GM13976 (cell line): ENCODE measurements at places on chromosomes 1 and 21.
A peak's percentile ranks its signal among the peaks of the same experiment; 100 is the strongest.

- peak; percentile 49 for DNase-seq
These were observed 3.0 kb downstream of the USP1 start for GRCh38 chr1:62439652-62440371.

DNA sequence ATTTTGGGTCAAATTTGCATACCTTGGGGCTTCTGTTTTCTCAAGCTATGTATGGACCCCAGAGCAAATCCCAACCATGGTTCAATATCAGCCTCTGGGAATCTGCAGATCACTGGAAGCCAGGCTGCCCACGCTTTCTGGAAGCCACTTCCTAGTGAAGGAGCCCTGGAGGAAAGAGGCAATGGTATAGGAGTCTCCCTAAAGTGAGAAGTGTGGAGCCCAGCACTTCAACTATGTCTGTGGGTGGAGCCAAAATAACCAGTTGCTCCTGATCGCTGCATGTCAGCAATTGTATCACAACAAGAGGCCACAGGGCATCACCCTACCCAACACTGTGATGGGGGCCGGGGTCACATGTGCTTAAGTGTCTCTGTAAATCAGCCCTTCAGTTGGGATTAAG, 26.9 kb downstream of the ETS2 start:
- DNase-seq, result no peak

DNA sequence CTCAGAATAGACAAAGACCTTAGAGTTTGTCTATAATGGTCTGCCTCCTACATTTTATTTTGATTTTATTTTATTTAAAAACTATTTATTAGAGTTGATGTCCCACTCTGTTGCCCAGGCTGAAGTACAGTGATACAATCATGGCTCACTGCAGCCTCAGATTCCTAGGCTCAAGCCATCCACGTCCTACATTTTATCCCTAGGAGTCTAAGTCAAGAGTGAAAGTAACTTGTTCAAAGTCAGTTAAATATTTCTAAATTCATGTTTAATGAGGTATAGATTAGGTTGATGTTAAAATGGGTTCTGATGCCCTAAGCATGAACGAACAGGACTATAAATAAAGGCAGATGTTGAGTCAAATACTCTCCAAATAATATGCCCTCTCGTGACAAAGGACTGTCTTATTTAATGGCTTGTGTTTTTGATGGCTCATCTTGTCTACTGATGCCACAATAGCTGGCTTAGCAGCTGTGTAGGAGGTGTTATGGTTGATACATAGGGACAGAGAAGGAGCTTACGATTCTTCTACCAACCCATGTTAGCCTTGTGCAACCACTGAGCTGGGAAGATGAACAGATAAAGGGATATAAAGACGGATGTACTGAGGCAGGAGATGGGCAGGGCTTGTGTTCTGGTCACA, 66.0 kb upstream of the CR1L start:
- no peak for DNase-seq

DNA sequence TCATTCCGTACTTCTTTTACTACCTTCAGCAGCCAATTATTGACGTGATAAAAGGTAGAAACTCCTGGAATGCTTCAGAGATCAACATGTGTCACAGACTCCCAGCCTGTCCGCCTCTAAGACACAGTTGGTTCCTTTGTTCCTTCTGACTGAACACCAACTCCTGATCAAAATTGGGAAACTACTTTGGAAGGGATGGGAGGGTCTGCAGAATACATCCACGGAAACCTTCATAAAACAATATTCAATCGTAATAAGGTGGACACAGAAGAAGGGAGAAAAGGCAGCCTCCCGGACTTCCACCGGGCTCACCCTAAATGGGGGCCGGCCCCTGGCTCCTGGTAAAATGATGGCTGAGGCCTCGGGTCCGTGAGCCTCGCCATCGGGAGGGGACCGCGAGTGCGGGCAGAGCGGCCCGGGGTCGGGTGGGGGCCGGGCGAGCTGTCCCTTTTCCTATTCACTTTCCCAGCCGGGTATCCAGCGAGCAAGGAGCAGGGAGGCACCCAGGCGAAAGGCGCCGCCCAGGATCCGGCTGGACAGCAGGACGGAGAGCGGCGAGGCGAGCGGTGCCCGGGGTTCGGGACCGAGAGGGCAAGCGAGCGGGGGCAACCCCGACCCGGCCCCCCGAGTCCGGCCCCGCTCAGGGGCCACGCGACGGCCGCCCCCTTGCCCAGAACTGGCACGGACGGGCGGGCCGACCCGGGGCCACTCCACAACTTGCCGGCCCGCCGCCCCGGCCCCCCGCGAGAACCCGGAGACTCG, 805 bp downstream of the NRIP1 start:
- DNase-seq, result peak; percentile 30

DNA sequence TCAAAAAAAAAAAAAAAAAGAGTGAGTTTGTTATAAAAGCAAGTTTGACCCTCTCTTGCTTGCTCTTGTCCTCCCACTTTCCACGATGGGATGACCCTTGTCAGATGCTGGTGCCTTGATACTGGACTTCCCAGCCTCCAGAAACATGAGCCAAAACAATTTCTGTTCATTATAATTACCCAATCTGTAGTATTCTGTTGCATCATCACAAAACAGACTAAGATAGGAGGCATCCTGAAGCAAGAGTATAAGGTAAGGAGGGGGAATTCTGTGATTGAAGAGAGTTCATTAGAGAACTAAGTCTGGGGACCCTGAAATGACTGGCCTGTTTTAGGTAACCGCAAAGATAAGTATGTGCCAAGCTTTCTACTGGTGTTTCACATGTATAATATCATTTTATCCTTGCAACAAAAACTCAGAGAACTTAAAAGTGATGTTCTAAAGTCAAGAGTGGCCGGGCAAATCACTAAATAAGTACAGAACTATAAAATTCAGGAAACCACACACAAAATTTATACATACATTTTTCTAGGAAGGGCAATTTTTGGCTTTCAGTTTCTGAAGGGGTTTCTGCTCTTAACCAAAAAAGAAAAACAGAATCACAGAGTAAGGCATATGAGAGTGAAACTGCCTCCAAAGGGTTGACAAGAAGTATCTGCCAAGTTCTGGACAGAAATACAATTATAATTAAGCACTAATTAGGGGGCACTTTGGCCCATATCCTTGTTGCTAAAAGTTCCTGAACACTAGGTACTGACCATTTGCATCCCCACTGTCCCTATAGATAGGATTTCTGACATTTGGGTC, 14.0 kb downstream of the DNALI1 start:
- no peak for DNase-seq

GRCh38 chr21:33854604-33855003, 61.0 kb downstream of the ATP5PO start:
- DNase-seq, result no peak

DNA sequence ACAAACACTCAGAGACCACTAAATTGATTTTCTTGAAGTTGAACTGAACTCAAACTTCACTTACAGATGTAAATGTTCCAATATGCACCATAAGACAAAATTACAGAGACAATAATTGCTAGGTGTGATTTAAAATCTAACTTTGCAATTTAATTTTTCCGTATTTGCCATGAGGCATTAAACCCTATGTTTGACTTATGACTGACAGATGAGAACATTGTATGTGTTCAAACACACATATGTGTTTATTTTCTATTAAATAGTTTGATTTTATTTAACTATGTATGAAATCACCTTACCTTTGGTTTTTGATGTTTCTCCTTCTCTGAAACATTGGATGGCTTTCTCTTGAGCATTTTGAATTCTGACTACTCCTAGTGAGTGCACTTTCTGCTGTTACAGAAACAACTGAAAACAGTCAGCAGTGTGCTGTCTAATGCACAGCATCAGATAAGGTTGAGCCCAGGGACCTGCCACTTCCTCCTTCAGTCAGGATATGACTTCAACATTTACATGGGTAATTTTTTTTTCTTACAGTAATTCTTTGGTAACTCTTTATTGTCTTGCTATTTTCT, at the start of gene SAMSN1:
TSS of gene SAMSN1 (minus strand) at position 410 of the 575 bp plus-strand sequence. CDS start at position 356, 54 bp downstream.
- no peak for DNase-seq

GRCh38 chr1:6260433-6260934, 414 bp downstream of the GPR153 start:
- peak; percentile 75 for DNase-seq

- DNase-seq, result no peak
These were observed at the start of gene PLEKHG5 for GRCh38 chr1:6491480-6491962. PLEKHG5 (minus strand) TSS chr1:6491667; CDS start chr1:6477571, 14,096 bp downstream.

DNA sequence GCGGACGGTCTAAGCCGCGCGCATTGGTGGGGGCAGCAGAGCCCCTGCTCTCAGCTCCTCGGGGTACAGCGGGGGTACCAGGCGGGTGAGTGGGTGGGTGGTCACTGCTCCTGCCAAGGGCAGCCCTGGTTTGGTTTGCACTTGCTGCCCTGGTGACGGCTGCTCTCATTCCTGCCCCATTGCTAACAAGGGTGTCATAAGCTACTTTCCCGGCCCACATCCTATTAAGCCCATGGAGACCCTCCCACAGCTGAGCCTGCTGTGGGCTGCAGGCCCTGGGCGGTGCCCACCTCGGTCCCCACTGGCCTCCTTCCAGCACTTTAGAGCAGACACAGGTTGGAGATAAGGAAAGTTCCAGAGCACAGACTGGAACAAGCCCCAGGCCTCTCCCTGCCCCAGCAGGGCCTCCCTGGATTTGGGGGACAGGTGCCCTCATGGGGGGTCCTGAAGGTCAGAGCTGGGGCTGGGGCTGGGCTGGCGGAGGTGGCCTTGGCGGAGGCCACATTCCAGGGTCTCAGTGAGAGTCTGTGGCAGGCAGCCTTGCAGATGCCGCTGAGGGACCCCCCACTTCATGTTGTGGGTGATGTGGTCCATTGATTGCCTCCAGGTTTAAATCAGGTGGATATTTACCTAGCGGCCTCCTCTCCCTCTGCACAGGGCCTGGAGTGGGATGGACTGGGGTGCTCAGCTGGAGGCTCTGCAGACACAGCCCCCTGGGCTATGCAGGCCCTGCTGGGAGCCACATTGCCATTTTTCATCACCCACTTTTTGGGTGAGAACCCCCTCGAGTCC, 27.0 kb downstream of the COL18A1 start:
- no peak for DNase-seq

DNA sequence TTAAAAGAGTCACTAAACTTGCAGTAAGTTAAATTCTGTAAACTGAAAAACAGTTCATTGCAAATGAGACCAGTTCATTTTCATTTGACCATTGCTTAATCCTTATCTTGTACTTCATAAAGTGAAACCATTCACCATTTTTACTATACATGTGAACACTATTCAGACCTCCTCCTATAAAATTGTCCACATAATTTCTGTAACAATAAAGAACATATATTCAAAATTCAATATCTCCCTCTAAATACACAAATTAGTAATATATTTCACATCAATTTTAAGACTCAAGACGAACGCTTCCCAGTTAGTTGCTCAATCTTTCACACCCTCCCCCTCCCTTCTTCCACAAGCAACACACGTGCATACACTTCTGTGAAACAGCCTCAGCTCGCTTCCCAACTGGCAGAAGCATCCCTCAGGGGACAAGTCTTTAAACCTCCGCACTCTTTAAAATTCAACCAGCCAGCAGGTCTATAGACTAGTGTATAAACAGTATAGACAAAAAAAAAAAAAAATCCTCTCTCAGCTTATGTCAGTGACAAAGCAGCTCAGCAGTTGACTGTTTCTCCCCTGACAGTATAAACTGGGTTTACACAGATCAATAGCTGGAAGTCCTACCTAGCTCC, 99.6 kb downstream of the DENND1B start:
- DNase-seq, result no peak

DNA sequence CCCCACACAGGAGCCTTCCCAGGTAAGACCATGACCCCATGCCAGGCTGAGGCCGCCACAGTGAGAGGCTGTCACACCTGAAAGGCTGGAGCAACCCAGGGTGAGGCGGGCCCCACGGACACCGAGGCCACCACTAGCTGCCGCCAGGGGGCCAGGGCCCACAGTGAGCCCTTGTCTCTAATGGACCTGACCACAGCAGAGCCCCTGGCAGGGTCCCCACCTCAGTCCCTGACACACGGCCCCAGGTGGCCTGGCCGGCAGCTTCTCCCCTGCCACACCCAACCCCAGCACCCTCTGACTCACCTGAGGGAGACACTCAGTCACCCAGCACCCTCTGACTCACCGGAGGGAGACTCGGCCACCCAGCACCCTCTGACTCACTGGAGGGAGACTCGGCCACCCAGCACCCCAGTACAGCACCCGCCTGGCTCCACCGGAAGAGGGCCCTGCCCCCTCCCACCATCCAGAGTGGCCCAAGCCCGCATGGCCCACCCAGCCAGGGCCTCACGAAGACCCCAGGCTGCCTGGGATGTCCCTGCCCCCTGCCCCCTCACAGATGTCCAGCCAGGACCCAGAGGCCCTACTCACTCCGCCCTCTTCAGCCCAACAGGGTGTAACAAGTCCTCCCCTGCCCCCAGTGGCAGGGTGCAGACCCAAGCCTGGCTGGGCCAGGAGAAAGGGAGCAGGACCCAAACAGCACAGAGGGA, 4.4 kb downstream of the DVL1 start:
- DNase-seq, result no peak

DNA sequence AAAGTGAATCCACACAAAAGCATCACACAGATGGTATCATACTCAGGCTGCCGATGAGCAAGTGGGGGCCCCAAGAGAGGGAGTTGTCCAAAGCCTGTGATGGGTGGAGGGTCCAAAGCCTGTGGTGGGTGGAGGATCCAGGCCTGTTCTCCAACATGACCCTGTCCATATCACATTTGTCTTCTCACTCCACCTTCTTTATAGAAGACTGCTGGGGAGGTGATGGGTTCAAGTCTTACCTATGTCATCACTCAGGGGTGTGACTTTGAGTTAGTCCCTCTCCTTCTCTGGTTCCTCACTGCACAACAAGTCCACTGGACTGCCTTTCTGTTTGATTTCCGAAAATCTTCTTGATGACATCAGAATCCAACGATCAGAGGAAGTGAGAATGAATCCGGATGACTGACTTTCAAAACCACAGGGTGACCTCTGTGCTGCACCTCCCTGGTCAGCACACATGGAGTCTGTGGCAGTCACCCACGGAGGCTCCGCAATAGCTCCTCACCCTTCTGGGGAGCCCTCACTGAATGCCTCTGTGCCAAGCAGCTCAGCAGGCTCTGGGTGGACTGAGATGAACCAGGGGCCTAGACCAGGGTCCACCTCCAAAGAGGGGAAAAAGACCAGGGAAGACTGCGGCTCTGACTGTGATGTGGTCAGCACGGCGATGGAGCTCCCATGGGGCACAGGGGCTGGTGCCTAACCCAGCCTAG, 166.8 kb downstream of the HIVEP3 start:
- DNase-seq, result peak; percentile 77

DNA sequence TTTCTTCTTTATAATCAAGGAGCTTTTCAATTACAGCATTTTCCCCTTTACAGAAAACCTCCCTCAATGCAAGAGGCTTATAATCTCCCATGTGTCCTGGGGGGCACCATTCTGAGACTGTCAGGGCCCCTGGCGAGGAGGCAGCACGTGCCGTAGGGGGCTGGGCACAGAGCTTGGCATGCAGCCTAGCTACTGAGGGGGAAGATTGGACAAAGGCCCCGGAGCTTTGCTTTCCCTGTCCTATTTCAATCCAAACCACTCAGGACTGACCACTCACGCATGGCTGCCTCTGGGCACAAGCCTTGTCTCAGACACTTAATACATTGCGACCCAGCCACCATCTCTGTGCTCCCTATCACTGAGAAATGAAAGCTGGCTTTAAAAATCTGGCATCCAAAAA, 2.8 kb upstream of the RAP1GAP start:
- no peak for DNase-seq

DNA sequence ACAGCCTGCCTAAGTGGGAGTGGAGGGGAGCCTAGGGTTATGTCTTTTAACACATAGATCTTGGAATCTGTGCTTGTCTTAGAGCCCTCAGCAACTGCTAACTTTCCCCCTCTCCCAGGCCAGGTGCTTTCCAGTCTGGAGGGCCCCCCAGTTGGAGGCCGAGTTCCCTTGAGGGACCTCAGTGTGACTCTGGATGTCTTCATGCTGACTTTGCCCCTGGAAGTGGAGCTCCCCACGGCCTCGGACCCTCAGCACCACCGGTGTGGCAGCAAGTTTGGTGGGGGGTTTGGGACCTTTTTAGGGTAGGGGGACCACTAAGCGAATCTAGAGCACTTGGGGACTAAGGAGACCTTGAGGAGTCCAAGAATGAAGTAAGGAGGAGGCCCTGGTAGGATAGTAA, 22.9 kb downstream of the HYI start:
- DNase-seq, result no peak
